CD4-positive, alpha-beta T cell treated with Interleukin-4 for 4 hours (primary cell): ENCODE measurements at places on chromosomes 11 and 22.
A peak's percentile ranks its signal among the peaks of the same experiment; 100 is the strongest.

GRCh38 chr11:67053896-67054329 lies 2.7 kb upstream of the RHOD start:
- no peak for DNase-seq

- no peak for DNase-seq
Observed at GRCh38 chr11:272195-272930, 5.8 kb upstream of the NLRP6 start.

DNA sequence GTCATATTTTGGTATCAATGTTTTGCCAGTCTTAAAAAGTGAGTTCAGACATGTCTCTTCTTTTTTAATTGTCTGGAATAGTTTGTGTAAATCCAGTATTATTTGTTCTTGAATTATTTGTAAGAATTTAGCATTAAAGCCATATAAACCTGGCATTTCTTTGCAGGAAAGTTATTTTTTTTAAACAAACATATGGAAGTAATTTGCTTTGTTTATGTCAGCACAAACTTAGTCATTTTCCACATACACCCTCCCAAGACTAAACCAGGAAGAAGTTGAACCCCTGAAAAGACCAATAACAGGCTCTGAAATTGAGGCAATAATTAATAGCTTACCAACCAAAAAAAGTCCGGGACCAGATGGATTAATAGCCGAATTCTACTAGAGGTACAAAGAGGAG lies 9.1 kb upstream of the CCDC81 start:
- DNase-seq, result no peak

- DNase-seq, result peak; percentile 34
Observed at GRCh38 chr11:36426226-36426848, 83.7 kb downstream of the TRAF6 start.

DNA sequence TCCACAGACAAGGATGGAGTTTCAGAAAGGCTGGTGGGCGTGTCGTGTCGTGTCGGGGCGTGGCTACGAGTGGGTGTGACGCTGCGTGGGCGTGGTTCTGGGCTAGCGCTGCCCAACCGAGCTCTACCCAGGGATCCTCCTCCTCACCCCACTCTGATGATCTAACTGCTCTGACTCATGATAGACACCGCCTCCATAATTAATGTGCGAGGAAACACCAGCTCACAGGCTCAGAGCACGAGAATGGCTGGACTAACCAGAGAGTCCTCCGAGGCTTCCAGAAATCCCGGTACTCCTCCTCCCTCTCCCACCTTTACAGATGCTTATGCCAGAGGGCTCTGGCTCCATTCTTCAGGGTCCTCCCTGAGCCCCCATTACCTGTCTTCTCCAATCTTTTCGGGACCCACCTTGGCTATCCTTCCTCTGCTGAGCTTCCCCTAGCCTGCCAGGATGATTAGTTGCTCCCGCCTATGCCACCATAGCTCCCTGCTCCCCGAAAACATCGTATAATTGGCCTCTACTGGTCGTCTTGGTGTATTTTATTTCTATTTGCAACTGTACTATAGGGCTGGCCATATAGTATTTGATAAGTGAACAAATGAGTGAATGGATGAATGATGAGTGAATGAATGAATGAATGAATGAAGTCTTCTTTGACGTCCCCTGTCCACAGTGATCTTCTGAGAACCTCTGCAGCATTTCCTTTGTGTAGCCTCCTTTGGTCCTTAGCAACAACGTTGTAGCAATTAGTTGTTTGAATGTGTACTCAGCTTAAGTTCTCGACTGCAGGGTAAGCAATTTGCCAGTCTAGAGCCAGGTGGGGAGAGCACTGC lies 21.7 kb downstream of the TMPRSS13 start:
- peak; percentile 72 for DNase-seq
